ENCODE measurements at places on chromosomes 11 and 22.
A peak's percentile ranks its signal among the peaks of the same experiment; 100 is the strongest.

DNA sequence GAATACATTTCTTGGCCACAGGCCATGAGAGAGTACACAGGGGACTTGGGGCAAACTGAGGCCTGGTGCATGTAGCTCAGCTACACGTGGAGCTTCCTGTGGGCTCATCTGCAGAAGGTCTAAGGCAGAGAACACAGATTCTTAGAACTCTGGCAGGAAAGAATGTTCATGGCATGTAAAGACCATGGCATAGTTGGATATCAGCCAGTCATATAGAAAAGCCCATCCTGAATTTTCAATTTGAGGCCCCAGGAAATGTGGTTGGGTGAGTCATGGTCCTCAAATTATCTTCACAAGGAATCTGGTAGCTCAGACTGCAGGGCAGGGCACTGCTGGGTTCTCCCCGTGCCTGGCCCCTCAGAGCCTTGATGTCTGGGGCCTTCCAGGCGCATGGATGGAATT, 13.7 kb upstream of the ST3GAL4 start:
- no peak overlapping the region for H3K4me3 ChIP-seq
- no peaks in the 10 kb centered on the region for H3K27me3 ChIP-seq
- H3K4me1 ChIP-seq = no peaks in the 10 kb centered on the region
- peaks cover 22% of the 10 kb centered on the region for H3K36me3 ChIP-seq
- no peak overlapping the region for H3K27ac ChIP-seq
- DNase-seq = no peak

DNA sequence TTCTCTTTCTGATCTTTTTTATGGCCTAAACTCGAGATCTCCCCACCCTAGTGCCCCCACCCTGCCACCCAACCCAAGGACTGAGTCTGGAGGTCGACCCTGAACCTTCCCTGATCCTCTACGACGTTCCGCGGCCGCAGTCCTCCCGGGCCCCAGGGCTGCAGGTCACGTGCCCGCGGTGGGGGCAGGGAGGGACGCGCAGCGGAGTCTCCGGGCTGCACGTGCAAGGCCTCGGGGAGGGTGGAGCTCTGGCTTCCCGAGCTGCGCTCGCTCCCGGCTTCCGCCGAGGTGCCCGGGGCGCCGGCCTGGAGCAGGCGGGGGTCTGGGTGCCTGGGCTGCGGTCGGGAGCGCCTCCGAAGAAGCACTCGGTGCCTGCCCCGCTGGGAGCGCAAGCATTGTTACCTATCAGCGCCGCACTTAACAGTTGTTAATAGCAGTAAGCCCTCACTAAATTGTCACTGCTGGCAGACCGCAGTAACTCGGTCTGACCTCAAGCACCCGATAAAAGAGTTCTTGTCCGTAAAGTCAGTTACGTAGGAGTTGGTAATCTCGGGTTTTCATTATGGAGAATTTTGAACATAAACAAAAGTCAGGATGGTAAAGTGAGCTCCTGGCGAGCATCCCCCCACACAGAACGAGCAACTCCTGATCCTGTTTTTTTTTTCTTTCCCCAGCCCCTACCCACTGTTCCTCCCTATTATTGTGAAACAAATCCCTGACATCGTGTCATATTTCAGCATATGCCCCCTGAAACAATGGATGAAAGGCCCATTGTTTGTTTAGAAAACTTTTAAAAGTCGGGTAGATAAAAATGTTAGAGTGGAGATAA, 69.7 kb upstream of the EP300 start:
- peak; percentile 92 for DNase-seq
- H3K36me3 ChIP-seq = no peaks in the 10 kb centered on the region

GRCh38 chr11:59418156-59418555, 8.1 kb downstream of the OR5A2 start:
- no peak overlapping the region for H3K27ac ChIP-seq
- H3K27me3 ChIP-seq = no peaks in the 10 kb centered on the region
- DNase-seq = no peak
- H3K4me3 ChIP-seq = no peak overlapping the region

- H3K27me3 ChIP-seq = no peaks in the 10 kb centered on the region
- no peak overlapping the region for H3K27ac ChIP-seq
- DNase-seq = no peak
- H3K36me3 ChIP-seq = peaks cover 16% of the 10 kb centered on the region
Measured at GRCh38 chr11:34750692-34751405, 130.0 kb downstream of the EHF start.

DNA sequence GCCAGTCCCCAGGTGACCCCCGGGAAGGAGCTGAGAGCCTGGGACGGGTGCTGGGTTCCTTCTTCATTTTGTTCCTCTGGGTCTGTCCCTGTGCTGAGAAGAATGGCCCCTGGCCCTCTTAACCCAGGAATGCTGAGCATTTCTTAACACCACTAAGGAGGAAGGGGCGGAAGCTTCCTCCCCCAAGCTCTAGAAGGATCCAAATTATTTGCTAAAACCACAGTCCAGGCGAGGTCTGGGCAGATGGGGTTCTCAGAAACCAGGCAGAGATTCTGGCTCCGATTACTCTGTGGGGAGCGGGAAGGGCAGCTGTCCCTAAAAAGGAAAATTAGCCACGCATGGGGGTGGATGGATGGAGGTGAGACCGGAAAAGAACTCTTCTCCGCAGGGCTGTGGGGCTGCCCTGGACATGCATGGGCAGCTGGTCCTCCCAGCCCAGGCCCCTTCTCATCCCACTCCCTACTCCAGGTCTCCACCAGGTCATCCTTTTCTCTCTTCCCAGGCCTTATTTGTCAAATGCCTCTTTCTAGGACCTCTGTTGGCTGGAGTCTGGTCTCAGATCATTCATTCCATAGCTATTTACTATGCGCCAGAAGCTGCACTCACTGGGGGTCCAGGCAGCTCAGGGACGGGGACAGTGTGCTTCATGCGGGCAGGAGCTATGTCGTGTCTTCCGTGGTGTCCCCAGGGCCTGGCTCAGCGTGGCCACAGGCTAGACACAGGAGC, 45.0 kb upstream of the MYH9 start:
- no peak for DNase-seq
- H3K36me3 ChIP-seq = no peaks in the 10 kb centered on the region
- H3K4me1 ChIP-seq = peaks cover 36% of the 10 kb centered on the region
- H3K4me3 ChIP-seq = no peak overlapping the region
- H3K27me3 ChIP-seq = no peaks in the 10 kb centered on the region

DNA sequence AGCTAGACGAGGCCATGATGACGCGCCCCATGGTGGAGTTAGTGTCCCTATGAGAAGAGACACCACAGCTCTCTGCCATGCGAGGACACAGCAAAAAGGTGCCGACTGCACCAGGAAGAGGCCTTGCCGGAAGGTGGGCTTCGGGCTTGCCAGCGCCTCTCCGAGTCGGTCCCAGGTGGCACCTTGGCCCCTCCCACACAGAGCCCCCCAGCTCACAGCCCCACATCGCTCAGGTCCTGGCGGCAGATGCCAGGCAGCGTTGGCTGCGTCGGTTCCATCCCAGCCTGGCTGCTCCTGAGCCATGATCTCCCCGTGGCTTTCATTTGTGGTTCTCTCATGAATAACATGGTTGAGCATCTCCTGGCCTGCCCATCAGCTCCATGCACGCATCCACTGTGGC, 24.0 kb downstream of the CHID1 start:
- peaks cover 2% of the 10 kb centered on the region for H3K36me3 ChIP-seq
- no peaks in the 10 kb centered on the region for H3K27me3 ChIP-seq
- DNase-seq = no peak
- no peak overlapping the region for H3K27ac ChIP-seq
- no peak overlapping the region for H3K4me3 ChIP-seq

- peaks cover 2% of the 10 kb centered on the region for H3K4me1 ChIP-seq
- H3K27me3 ChIP-seq = no peaks in the 10 kb centered on the region
- no peaks in the 10 kb centered on the region for H3K36me3 ChIP-seq
Measured at GRCh38 chr22:23751441-23751996, 607 bp upstream of the ZNF70 start.

- no peaks in the 10 kb centered on the region for H3K36me3 ChIP-seq
- H3K4me1 ChIP-seq = no peaks in the 10 kb centered on the region
- no peaks in the 10 kb centered on the region for H3K27me3 ChIP-seq
- H3K27ac ChIP-seq = no peak overlapping the region
- no peak for DNase-seq
Measured at GRCh38 chr11:75453916-75454655, 21.1 kb upstream of the KLHL35 start.

GRCh38 chr11:26193694-26194365, 138.1 kb upstream of the ANO3 start:
- no peak overlapping the region for H3K27ac ChIP-seq
- no peaks in the 10 kb centered on the region for H3K36me3 ChIP-seq
- no peak overlapping the region for H3K4me3 ChIP-seq
- DNase-seq = no peak

- H3K27ac ChIP-seq = no peak overlapping the region
- H3K27me3 ChIP-seq = no peaks in the 10 kb centered on the region
- H3K4me1 ChIP-seq = no peaks in the 10 kb centered on the region
- DNase-seq = no peak
- no peak overlapping the region for H3K4me3 ChIP-seq
Measured at GRCh38 chr22:20721409-20722218, 52.3 kb upstream of the SERPIND1 start.

DNA sequence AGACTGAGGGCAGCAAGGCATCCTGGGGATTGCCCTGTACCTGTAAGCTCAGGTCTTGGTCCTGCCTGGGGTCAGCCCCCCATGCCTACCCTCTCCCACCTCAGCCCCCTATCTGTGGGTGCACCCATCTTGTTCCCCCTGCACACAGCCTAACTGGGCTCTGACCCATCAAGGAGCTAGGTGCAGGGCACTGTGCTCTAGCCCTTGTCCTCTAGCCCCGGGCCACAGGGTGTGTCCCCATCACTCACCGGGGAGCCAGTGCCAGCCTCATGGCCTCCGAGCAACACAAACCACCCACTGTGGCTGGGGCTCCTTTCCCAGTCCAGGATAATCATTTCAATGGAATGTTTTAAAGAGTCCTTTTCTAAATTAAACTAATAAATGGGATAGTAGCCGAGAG, 293.9 kb upstream of the PLET1 start:
- no peaks in the 10 kb centered on the region for H3K4me1 ChIP-seq
- H3K27ac ChIP-seq = no peak overlapping the region
- no peak overlapping the region for H3K4me3 ChIP-seq
- DNase-seq = no peak

GRCh38 chr11:75946531-75947530, 131.8 kb downstream of the UVRAG start:
- H3K27ac ChIP-seq = no peak overlapping the region
- no peak overlapping the region for H3K4me3 ChIP-seq
- no peak for DNase-seq

- H3K4me3 ChIP-seq = no peak overlapping the region
- no peaks in the 10 kb centered on the region for H3K36me3 ChIP-seq
- no peaks in the 10 kb centered on the region for H3K27me3 ChIP-seq
- H3K4me1 ChIP-seq = no peaks in the 10 kb centered on the region
Measured at GRCh38 chr11:115910379-115910778, 406.2 kb upstream of the CADM1 start.

- H3K27ac ChIP-seq = no peak overlapping the region
- no peak overlapping the region for H3K4me3 ChIP-seq
- H3K36me3 ChIP-seq = no peaks in the 10 kb centered on the region
- peaks cover 5% of the 10 kb centered on the region for H3K4me1 ChIP-seq
- peaks cover 5% of the 10 kb centered on the region for H3K27me3 ChIP-seq
Measured at GRCh38 chr11:69865707-69866106, 46.5 kb upstream of the FGF3 start.

DNA sequence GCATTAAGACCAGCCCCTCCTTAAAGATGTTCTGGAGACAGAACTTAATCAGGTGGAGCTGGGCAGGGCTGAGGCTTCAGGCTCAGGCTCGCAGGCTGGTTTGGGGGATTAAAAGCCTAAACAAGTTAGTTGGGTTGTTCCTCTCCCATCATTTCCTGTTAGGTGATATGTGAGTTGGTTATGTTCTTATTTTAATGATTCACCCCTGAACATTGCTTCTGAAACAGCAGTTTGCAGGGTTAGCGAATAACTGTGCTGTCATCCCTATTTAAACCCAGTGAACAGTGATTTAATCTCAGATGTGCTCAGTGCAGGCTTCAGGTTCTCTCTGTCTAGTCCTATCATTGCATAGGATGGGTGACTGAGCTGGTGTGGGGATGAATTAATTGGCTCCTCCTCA, 47.4 kb upstream of the BIRC3 start:
- no peaks in the 10 kb centered on the region for H3K27me3 ChIP-seq
- no peak overlapping the region for H3K4me3 ChIP-seq
- H3K27ac ChIP-seq = no peak overlapping the region
- no peaks in the 10 kb centered on the region for H3K36me3 ChIP-seq
- DNase-seq = no peak

DNA sequence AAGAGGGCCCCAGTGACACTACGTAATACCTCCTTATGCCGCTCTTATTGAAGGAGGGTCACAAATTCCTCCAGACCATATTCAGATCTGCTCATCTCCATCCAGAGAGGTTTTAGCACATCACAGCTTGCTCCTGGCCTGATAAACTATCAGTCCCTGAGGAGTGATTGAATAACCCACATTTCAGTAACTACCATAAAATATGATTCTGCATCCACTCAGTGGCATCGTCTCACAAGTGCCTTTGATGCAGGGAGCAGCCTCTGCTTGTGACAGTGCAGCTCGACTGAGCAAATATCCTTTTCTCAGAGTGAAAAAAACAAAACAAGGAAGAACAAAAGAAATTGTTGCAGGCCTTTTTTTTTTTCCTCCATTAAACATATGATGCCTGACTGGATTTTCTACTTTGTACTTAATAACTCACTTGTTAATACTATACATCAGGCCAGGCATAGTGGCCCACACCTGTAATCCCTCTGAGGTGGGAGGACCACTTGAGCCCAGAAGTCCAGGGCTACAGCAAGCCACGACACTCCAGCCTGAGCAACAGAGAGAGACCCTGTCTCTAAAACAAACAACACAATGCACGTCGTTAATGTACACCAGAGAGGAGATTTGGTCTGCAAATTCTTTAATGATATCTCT, 64.5 kb downstream of the DDX10 start:
- no peak for DNase-seq
- H3K36me3 ChIP-seq = no peaks in the 10 kb centered on the region
- H3K27me3 ChIP-seq = no peaks in the 10 kb centered on the region
- H3K4me1 ChIP-seq = no peaks in the 10 kb centered on the region
- H3K27ac ChIP-seq = no peak overlapping the region

DNA sequence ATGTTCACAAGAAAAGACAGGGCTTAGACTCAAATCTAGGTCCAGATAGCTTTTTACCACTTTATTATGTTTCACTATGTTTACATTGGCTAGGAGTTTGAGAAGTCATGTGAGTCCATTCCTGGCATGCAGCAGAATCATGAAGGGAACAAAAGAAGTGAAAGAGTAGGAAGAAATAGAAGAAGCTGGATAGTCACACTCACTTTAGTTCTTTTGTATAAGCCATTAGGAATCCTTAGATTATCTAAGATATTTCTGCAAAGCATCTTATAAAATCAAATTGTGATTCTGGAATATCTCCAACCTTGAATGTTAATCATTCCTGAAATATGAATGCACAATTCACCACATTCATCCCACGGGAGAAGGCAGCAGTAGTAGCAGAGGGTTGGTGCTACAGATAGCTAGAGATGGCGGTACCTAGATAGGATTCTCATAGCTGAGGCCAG, 31.9 kb downstream of the MAML2 start:
- no peaks in the 10 kb centered on the region for H3K27me3 ChIP-seq
- H3K4me1 ChIP-seq = peaks cover 10% of the 10 kb centered on the region
- no peak for DNase-seq
- H3K36me3 ChIP-seq = no peaks in the 10 kb centered on the region

GRCh38 chr22:49266561-49267519, 560.8 kb downstream of the BRD1 start:
- DNase-seq = no peak
- H3K36me3 ChIP-seq = no peaks in the 10 kb centered on the region
- no peak overlapping the region for H3K4me3 ChIP-seq
- H3K27ac ChIP-seq = no peak overlapping the region
- peaks cover 1% of the 10 kb centered on the region for H3K27me3 ChIP-seq
- H3K4me1 ChIP-seq = peaks cover 25% of the 10 kb centered on the region

- H3K27me3 ChIP-seq = no peaks in the 10 kb centered on the region
- no peak for DNase-seq
- no peak overlapping the region for H3K27ac ChIP-seq
Measured at GRCh38 chr11:88402192-88402715, 64.7 kb upstream of the CTSC start.

All from H1 (cell line).